ENCODE measurements at places on chromosomes 5 and 9.

- DNase-seq: no peak
These were observed 88.8 kb downstream of the ANXA2R start for GRCh38 chr5:42951293-42951840.

DNA sequence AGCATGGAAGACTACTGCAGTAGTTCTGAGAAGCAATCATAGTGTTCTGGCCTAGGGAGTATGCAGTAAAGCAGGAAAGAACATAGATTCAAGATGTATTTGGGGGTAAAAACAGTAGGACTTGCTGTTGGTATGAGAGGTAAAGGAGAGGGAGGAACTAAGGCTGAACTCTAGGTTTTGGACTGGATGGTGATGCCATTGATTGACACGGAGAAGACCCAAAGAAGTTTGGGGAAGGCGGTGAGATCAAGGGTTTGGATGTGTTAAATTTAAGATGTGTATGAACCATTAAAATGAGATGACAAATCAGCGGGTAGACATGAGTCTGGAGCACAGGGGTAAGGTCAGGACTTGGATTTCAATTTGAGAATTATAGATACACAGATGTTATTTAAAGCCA lies 2.0 kb upstream of the CDC37L1 start:
- no peak for DNase-seq

DNA sequence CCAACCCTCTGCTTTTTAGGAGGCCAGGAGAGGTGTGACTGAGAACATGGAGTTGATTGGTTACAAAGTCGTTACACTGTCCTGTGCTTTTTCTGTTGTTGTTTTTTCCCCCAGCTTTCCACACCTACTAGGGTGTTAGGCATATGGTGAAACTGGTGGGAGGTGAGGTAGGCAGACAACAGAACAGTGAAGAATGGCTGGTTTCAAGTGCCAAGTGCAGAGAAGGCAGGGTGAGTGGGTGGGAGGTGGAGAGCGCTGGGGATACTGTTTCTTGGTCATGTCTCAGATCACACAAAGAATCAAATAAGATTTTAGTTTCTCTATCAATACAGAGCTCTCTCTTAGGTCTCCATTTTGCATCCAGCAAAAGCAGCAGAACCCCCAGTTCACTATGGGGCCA lies 2.2 kb upstream of the SPTAN1 start:
- DNase-seq: no peak

- no peak for DNase-seq
These were observed 5.5 kb downstream of the DNAJB5 start for GRCh38 chr9:34994900-34995669.

- no peak for DNase-seq
These were observed 268.2 kb downstream of the BRINP1 start for GRCh38 chr9:119101048-119101447.

- no peak for DNase-seq
These were observed 210.2 kb downstream of the MEF2C start for GRCh38 chr5:88672644-88673252.

GRCh38 chr9:75891771-75892215 lies 1.3 kb downstream of the PCSK5 start:
- no peak for DNase-seq

GRCh38 chr5:2566284-2566683 lies 185.2 kb downstream of the IRX2 start:
- no peak for DNase-seq

GRCh38 chr5:115309751-115310370 lies 13.4 kb upstream of the CCDC112 start:
- DNase-seq: peak; percentile 15

DNA sequence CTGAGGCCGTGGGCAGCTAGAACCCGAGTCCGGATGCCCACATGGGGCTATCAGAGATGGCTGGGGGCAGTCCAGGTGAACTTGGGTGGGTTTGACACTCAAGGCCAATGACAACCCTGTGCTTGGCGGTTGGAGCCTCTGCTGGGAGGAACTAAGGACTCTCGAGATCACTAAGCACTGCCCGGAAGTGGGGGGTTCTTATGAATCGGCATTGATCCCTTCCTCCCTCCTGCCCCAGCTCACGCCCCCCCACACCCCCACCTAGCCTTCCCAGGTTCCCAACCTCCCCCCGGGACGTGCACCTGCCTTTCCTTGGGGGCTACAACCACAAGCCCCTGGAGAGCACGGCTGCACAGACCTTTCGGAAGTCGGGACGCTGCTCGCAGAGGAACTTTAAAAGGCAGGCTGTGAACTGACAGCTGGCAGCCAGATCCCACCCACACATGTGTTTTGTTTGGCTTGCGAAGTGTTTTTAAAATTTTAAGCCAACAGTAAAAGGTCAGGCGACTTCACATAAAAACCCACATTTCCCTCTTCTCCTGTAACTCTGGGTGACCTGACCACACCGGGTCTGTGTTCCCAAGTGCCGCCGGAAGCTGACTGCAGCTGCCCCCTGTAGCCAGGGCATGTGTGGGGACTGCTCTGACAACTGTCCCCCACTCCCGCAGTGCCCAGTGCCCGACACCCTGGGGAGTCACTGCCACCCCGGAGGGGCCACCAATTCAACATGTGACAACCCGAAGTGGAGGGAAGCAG lies 5.1 kb upstream of the RALGDS start:
- no peak for DNase-seq

DNA sequence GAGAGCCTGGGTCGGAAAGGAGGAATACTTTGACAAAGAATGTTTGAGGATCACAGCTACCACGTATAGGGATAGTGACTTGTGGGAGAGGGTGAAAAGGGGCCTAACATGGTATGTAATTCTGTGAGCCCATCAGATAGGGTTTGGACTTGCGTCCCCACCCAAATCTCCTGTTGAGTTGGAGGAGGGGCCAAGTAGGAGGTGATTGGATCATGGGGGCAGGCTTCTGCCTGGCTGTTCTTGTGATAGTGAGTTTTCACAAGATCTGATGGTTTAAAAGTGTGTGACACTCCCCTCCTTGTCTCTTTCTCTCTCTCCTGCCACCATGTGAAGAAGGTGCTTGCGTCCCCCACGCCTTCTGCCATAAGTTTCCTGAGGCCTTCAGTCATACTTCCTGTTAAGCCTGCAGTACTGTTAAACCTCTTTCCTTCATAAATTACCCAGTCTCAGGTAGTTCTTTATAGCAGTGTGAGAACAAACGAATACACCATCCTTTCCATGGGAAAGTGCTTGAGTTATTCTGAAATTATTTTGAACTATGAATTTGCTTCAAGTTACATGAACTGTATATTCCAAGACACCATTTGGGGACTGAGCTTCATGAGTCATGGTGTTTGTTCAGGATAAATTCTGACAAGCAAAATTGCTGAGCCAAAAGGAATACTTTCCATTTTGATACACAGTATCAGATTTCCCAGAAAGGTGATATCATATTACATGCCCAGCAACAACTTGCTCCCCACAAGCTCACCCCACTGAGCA lies 68.8 kb upstream of the SSBP2 start:
- peak; percentile 6 for DNase-seq

- DNase-seq: no peak
These were observed 61.8 kb downstream of the C9 start for GRCh38 chr5:39302472-39302871.

DNA sequence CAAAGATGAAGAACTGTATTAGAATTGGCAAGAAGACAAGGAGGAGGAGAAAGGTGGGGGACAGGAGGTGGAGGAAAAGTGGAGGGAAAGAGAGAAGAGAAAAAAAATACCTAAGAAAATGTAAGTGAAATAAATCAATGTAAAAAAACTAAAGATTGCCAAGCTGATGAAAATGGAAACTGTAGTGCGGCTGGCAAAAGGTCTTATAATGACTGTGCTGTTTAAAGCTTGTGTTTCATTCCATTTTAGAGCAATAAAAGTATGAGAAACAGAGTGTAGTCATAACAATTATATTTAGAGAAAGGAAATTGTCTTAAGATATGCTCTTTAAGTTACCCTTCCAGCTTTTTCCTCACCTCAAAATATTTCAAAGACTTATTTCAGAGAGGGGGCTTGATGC lies 670.5 kb upstream of the SEMA6A start:
- DNase-seq: no peak

- no peak for DNase-seq
These were observed 17.7 kb downstream of the JAK2 start for GRCh38 chr9:5002811-5003210.

GRCh38 chr5:151121665-151122064 lies 35.9 kb downstream of the ANXA6 start:
- DNase-seq: no peak

DNA sequence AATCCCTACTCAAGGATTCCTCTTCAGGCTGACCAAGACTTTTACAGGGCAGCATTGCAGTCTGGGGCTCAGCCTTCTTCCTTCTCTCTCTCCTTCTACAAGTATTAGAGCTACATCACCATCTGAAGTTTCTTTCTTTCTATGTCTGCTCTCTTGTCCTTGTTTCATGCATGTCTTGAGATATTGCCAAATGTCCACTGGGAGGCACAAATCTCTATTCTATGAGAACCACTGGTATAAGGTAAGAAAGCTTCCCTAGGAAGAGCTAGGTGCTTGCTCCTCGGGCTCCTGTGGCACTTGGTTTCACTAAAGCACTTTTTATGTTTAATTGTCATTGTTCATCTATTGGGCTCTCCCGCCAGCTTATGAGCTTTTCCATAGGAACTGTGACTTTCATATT lies 289.2 kb upstream of the PCSK5 start:
- no peak for DNase-seq

DNA sequence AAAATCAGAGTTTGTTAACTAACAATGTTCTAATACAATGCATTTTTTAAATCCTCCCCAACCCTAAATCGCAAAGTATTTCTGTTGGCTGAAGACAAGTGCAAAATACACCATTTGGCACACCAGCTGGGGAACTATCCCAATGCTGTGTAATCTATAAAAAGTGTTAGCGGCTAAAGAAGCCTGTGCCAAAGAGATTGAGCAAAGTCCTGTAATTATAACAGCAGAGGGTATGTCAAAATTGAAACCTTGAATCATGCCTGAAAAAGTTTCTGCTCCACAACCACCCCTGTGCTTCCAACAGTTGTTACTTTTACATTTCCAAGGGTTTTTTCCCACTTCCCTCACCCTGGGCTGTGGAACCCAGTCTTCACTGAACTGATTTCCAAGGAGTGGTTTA lies 83.1 kb upstream of the PLPP6 start:
- no peak for DNase-seq

GRCh38 chr5:15692706-15693381 lies 192.9 kb downstream of the FBXL7 start:
- DNase-seq: no peak

- DNase-seq: no peak
These were observed 4.4 kb upstream of the IL3 start for GRCh38 chr5:132055808-132056609.

DNA sequence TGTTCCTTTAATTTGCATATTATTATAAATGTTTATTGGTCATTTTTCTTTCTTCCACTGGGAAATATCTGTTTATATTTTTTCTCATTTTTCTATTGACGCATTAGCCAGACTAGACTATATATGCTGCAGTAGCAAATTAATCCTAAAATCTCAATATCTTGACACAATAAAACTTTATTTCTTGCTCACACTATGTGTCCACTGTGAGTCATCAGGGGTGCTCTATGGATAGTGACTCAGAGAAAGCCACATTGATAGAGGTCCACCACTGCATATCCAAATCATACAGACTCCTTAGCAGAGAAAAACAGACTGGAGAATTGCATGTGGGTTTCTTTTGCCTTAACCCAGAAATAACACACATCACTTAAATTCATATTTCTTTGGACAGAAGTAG lies 20.8 kb downstream of the OR1L3 start:
- no peak for DNase-seq

GRCh38 chr9:134502809-134503211 lies 138.8 kb upstream of the COL5A1 start:
- peak; percentile 95 for DNase-seq

DNA sequence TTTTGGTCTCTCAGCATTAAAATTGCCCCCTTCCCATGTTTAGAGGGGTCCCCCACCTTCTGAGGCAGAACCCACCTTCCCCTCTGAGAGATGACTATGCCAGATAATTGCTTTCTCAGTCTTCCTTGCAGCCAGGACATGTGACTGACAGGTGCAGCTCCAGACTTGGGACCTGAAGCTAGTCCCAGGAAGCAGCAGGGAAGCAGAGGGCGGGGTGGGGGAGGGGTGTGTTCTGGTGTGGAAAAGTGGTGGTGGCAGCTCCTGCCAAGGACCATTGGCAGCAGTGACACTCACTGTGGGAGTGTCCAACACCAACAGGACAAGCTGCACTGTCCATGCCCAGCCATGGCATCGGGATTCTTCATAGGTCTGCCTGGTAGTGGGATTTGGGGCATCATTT lies 2.3 kb downstream of the EIF4E1B start:
- no peak for DNase-seq

- no peak for DNase-seq
These were observed 43.8 kb downstream of the GNA14 start for GRCh38 chr9:77604316-77604715.

DNA sequence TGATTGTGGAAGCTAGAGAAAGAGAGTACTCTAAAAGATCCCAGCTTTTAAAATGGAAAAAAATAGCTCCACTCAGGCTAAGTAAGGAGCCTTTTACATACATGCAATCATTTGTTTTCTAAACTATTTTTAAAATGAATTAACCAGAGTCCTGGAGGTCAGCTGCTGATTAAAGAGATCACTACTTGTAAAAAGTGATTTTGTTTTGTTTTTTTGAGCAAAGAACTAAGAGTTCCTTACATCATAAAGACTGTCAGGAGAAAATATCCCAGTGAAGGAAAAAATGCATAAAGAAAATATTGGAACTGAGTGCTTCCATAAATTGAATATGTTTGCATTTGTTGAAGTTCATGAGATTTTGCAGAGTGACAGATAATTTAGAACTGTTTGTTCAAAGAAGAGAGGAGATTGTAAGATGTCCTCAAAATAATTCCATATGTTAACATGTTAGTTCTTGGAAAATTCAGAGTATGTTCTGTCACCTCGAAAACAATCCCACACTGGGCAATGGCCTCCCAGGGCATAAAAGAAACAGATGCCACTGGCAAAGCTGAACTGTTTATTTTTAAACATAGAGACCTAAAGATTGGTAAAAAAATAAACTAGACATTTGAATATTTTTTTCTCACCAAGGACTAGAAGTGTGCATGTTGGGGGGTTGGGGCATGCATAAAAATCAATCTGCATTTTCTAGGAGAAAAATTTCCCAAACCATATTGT lies 264.7 kb downstream of the NPR3 start:
- no peak for DNase-seq

DNA sequence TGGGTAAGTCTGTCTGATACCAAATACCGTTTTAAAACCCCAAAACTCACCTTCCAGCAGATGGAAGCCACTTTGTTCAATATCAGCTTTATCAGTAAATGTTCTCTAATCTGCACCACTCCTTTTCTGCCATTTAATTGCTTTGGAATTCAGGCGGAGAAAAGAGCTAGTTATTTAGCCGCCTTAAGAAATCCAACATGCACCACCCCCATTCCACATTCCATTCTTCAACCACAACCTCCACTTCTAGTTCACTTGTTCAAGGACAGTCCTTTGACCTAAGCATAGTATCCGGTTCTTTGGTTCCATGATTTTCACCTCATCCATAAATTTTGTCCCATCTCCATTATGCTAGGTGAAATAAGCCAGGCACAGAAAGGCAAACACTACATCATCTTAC lies 240.1 kb downstream of the DNAH5 start:
- no peak for DNase-seq

Measured in fibroblast of skin of left biceps (primary cell).